Astrocyte of the spinal cord (primary cell): ENCODE measurements at places on chromosomes 6 and 20.

DNA sequence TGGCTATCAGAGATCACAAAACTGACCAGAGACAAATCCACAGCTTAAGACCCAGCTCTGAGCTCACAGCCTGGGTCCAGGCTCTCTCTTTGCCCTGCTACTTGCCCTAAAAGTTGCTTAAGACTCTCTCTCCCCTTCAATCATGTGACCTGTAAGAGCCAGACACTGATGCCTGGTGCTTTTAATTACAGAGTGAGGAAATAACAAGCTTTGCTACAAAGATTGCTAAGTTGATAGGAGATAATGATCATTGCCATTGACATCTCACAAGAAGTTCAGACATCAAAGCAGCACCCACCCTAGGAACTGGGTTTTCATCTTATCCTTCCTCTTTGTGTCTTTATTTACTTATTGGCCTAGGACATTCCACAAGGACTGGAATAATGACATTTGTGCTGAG, 125.9 kb upstream of the CD93 start:
- DNase-seq: no peak

DNA sequence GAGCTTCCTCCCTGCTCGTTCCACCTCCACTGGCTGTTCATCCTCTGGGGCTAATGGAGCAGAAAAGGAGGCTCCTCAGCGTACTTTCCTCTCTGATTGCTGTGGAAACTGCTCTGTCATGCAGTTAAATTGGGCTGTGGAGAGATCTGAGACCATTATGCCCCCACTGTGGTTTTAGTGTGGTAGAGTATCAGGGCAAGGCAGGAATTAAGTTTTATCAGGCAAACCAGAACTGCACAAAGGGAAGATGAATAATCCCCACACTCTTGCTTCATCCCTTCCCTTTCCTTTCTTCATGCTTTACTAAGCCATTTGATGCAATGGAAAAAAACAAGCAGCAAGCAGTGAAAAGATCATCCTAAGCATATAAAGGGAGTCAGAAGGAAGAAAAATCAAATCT, 11.9 kb upstream of the ME1 start:
- DNase-seq: peak; percentile 44

DNA sequence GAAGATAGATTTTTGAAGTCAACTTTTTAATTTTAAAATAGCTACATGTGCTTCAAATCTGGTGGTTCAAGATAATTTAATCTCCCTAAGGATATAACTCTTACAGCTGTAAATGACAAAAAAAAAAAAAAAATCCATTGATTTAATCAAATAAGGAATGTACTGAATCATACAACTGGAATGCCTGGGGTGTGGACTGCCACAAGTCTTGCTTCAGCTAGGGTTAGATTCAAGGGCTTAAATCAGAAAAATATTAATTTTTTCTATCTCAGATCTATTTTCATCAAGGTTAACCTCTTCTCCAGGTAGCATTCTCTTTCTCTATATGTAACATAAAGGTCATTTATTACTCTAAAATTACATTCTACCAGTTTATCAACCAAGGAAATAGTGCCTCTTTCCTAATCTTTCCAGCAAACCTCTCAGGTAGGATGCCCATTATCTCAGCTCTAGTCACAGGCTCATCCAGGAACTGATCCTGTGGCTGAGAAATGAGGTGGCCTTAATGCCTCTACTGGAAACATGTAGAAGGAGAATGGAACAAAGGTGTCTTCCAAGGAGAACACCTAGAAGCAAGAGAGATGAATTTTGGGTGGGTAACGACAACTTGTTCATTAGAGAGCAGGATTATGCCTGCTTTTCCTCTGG, 466.9 kb downstream of the CBLN4 start:
- no peak for DNase-seq

DNA sequence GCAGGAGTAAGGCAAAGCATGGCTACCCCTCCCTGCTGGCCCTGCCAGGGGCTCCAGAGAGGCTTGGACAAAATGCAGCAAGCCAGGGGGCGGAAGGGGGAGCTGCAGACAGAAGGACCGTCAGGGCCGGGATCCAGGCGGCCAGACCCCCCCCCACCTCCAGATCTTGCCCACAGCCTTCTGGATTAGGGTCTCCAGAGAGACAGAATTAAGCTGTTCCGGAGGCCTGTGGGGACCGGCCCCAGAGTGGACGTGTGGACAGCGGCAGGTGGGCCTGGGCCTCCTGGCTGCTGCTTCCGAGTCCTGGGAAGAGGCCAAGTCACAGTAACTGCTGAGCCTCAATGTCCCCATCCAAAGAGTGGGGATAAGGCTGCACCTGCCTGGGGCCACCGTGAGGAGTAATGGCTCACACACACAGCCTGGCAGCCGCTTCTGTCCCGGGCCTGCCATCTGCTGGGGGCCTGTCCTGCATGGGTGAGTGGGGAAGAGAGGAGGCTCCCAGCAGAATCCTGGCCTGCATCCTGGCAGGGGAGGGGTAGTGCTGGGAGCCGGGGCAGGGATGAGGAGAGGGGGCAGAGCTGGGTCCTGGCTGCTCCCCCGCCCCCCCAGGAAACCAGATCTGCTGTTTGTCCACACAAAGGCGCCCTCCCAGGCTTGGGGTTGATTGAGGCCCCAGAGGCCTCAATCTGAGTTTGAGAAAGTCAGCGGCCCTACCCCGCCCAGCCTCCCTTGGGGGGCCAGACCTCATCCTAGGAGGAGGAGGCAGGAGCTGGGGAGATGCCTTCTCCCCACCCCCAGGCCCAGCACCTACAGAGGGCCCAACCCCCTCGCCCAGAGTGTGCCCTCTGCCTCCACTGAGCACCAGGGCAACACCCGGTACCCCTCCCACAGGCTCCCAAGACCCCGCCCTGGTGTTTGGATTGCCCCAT, 3.9 kb downstream of the LAMA5 start:
- no peak for DNase-seq
